Chondrocyte (in vitro differentiated cells): ENCODE measurements at places on chromosomes 12 and 14. TPM values are rescaled to one million over a fixed set of nuclear protein-coding genes. Genes with fewer than 3 reads are reported as not detected.

GRCh38 chr12:89703768-89704167 is 4.9 kb downstream of the ATP2B1 start:
- DNase-seq = no peak
- peaks cover 40% of the 10 kb centered on the region for H3K4me1 ChIP-seq
- H3K36me3 ChIP-seq = peaks cover 1% of the 10 kb centered on the region
- H3K27ac ChIP-seq = no peak overlapping the region

DNA sequence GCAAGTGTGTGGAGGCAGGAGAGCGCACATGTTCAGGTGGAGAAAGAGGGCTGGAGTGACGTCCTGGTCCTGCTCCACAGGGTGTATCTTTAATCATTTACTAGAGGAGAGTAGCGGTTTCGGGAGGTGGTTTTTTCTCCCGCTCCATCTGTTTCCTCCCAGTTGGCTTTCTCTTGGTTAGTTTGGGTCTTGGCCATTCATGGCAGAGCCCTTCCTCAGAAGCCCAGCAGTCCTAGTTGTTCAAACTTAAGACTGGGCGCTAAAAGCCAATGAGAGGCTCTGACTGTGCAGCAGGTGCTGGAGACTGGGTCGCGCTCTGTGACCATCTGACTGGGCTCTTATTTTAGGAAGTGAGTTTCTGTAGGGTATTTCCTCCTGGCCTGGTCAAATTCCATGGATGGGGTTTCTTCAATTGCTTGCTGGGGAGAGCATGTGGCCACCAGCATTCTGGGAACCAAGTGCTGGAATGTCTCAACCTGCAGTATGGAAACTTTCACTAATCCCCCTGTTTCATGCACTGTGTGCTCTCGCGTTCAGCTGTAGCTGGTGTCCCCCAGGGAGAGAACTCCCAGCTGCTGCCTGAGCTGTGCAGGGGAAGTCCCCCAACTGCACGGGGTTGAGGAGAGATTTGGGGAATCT is 27.4 kb upstream of the TSPAN9 start:
- peaks cover 1% of the 10 kb centered on the region for H3K36me3 ChIP-seq
- H3K27ac ChIP-seq = no peak overlapping the region
- peaks cover 2% of the 10 kb centered on the region for H3K27me3 ChIP-seq
- no peak overlapping the region for H3K4me3 ChIP-seq

GRCh38 chr12:95963096-95963495 is 20.0 kb downstream of the AMDHD1 start:
- H3K4me1 ChIP-seq = peaks cover 4% of the 10 kb centered on the region
- H3K27ac ChIP-seq = no peak overlapping the region
- no peaks in the 10 kb centered on the region for H3K36me3 ChIP-seq

DNA sequence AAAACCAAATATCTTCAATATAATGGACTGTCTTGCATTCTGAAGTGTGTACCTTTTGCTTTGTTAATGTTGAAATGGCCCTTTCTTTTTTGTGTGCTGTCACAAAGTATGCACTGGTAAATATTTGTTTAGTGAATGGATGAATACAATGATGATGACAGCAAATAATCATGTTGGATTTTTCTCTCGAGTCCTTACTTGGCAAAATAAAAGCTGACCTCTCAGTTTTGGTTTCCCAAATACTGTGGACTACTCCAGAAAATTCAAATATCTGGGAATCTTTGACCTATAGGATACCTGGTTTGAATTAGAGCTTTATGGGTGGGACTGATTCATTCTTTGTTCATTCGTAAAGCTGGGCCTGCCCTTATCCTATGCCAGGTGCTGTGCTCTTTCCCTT is 5.5 kb downstream of the UBE3B start:
- no peak for DNase-seq
- H3K36me3 ChIP-seq = peaks cover 21% of the 10 kb centered on the region
- no peaks in the 10 kb centered on the region for H3K27me3 ChIP-seq
- H3K27ac ChIP-seq = no peak overlapping the region
- peaks cover 16% of the 10 kb centered on the region for H3K4me1 ChIP-seq
- no peak overlapping the region for H3K4me3 ChIP-seq

- peak overlapping the region; percentile 34 for H3K27ac ChIP-seq
- H3K4me1 ChIP-seq = peaks cover 45% of the 10 kb centered on the region
- peak overlapping the region; percentile 71 for H3K4me3 ChIP-seq
Measured at GRCh38 chr14:20632831-20633691, 8.4 kb downstream of the OR6S1 start.

DNA sequence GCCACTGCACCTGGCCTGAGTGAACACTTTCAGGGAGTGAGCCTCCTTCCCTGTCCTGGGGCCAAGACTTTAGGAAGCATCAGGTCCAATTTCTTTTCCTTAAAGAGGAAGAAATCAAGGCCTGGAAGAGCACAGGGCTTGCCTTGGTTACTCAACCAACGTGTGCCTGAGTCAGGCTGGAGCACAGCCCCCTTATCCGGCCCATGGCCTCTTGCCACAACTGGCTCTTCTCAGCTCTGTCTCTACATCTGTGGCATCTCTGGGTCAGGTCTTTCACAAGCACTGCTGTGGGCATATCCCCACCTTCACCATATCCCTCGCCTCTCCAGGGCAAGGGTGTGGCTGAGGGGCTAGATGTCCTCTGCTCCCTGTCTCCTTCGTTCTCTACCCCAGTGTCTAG is 6.8 kb downstream of the MYH6 start:
- no peaks in the 10 kb centered on the region for H3K4me1 ChIP-seq
- H3K36me3 ChIP-seq = no peaks in the 10 kb centered on the region
- H3K27ac ChIP-seq = no peak overlapping the region
- peaks cover 39% of the 10 kb centered on the region for H3K27me3 ChIP-seq

- H3K36me3 ChIP-seq = peaks cover 2% of the 10 kb centered on the region
- H3K27ac ChIP-seq = no peak overlapping the region
- no peaks in the 10 kb centered on the region for H3K27me3 ChIP-seq
- no peak overlapping the region for H3K4me3 ChIP-seq
- H3K4me1 ChIP-seq = peaks cover 7% of the 10 kb centered on the region
Measured at GRCh38 chr14:60768602-60769001, 34.0 kb downstream of the MNAT1 start.

DNA sequence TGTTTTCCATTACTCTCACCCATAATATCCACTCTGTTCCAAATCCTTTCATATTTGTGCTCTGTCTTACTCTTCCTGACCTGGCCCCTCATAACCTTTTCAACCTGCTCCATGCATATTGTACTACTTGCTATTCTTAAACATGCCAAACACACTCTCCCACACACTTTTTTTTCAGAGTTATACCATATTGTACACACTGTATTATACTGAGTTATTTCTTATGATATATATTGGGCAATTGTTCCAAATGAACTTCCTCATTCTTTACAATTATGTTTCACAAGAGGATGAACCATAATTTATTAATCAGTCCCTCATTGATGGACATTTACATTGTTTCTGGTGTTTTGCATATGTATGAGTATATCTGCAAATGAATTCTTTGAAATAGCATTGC is 18.5 kb downstream of the ATL1 start:
- H3K36me3 ChIP-seq = no peaks in the 10 kb centered on the region
- no peak overlapping the region for H3K4me3 ChIP-seq
- no peak for DNase-seq
- no peak overlapping the region for H3K27ac ChIP-seq
- H3K4me1 ChIP-seq = no peaks in the 10 kb centered on the region

- DNase-seq = no peak
- H3K27ac ChIP-seq = no peak overlapping the region
- no peaks in the 10 kb centered on the region for H3K27me3 ChIP-seq
- no peaks in the 10 kb centered on the region for H3K36me3 ChIP-seq
- no peak overlapping the region for H3K4me3 ChIP-seq
Measured at GRCh38 chr12:129325566-129325965, 472.3 kb downstream of the GLT1D1 start.

- no peak for DNase-seq
- H3K27me3 ChIP-seq = peaks cover 7% of the 10 kb centered on the region
- H3K36me3 ChIP-seq = no peaks in the 10 kb centered on the region
Measured at GRCh38 chr12:68163560-68164081, 4.1 kb upstream of the IFNG start.

DNA sequence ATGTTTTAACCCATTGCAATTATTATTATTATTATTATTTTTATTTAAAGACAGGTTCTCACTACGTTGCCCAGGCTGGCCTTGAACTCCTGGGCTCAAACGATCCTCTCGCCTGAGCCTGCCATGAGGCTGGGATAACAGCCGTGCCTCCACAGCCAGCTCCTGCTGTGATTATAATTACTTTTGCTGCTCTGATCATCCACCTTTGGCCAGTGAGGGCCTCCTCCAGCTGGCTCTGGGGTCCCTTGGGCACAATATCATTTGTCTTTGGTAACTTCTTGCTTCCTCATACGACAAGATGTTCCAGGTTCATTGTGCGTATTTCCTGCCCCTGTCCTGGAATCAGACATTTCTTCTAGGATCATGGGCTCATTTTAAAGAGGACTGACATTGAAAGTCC is 28.4 kb downstream of the LRTM2 start:
- no peak overlapping the region for H3K27ac ChIP-seq
- no peak overlapping the region for H3K4me3 ChIP-seq
- peaks cover 34% of the 10 kb centered on the region for H3K4me1 ChIP-seq

GRCh38 chr14:36192530-36192929 is 16.0 kb upstream of the PTCSC3 start:
- no peak overlapping the region for H3K27ac ChIP-seq
- no peak overlapping the region for H3K4me3 ChIP-seq
- peaks cover 6% of the 10 kb centered on the region for H3K27me3 ChIP-seq
- DNase-seq = no peak

DNA sequence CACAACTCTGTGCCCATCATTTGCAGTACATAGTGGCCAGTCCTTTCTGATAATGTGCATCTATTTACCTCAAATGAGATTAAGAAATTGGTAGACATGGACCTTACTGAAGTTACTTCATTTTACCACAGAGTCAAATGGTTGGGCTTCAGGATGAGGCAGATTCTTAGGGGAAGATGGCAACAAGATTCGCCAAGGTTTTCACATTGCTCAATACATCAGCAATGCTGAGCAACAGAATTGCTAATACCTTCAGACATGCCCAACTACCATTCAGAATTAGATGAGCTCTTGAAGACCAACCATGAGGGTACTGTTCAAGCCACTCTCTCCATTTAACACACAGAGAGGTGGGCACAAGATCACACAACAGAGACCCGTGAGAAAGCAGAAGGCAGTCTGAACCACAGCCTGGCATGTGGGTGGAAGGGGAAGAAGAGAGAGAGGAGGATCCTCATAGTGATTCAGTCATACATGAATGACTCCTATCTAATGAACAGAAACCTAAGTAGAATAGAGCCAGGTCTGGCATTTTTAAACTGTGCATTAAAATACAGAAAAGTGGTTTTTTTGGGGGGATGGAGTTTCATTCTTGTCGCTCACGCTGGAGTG is 28.5 kb downstream of the CPM start:
- no peak overlapping the region for H3K4me3 ChIP-seq
- peaks cover 7% of the 10 kb centered on the region for H3K27me3 ChIP-seq

DNA sequence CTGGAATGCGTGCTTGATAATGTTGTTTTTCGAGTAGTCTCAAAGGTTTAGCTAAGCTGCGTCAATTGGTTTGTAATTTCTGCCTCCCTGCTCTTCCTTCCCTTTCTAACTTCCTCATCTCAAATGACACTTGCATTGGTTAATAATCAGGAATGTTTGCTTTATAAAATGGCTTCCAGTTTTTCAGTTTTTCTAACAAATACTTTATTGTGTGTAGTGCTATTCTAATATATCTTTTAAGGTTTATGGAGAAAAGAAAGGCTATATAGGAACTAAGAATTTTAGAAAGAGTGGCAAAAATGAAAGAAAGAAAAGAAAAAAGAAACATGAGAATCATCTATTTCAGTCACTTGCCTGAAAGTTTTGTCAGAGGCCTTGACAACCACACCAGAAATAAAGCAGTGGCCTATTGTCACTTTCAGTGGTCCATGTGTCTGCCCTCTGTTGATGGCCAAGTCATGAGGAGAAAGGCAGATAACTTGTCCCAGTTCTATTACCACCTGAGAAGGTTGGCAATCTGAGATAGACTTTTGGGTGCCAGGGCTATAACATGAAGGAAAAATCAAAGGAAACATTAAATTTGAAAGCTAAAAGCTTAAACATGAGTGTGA is 221.9 kb upstream of the KITLG start:
- H3K36me3 ChIP-seq = no peaks in the 10 kb centered on the region
- no peak overlapping the region for H3K4me3 ChIP-seq
- no peak for DNase-seq
- no peaks in the 10 kb centered on the region for H3K27me3 ChIP-seq
- H3K27ac ChIP-seq = no peak overlapping the region

- H3K36me3 ChIP-seq = no peaks in the 10 kb centered on the region
- no peak overlapping the region for H3K27ac ChIP-seq
- H3K27me3 ChIP-seq = peaks cover 6% of the 10 kb centered on the region
- DNase-seq = no peak
Measured at GRCh38 chr14:99681832-99682148, 2.3 kb upstream of the CYP46A1 start.

DNA sequence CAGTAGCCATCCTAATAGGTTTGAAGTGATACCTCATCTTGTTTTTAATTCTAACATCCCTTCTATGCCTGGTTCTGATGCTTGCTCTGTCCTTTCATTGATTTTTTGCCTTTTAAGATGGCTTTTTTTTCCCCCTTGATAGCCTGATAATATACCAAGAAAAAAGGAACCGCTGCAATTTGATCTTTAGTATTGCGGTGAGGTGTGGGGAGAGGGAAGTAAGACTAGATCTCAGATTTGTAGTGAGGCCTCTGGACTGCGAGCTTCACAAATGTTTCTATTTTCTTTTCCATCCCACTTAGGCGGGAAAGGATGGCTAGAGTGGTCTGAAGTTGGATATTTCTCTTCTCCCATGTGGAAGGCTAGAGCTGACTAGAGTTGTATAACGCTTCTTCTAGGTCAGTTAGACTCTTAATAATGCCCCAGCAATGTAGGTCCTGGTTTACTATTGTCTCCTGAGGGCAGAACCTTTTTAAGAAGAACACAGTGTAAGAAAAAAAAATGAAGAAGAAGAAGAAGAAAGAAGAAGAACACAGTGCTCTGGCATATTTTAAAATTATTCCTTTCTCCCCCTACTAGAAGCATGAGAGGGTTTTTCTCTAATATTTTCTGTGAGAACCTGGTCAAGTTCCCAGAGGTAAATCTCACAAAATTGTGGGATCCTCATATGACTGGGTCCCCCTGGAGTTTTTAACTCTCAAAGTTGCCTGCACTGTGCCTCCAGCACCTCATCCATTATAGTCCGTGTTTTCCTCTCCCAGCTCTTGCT is 11.9 kb upstream of the KLRB1 start:
- DNase-seq = no peak
- H3K27me3 ChIP-seq = no peaks in the 10 kb centered on the region
- no peaks in the 10 kb centered on the region for H3K4me1 ChIP-seq
- H3K4me3 ChIP-seq = no peak overlapping the region
- H3K27ac ChIP-seq = no peak overlapping the region

- no peak overlapping the region for H3K27ac ChIP-seq
- no peak for DNase-seq
- H3K4me1 ChIP-seq = no peaks in the 10 kb centered on the region
- H3K36me3 ChIP-seq = no peaks in the 10 kb centered on the region
- no peak overlapping the region for H3K4me3 ChIP-seq
Measured at GRCh38 chr12:74499192-74499591, 38.4 kb upstream of the ATXN7L3B start.

MIPOL1 gene
- total RNA-seq = 9.8 to 14.5 TPM (median 11.6 TPM) in 3 replicates

LMO3 gene
- total RNA-seq = 0.31 to 0.57 TPM in 2 of 3 replicates, not detected in the other

BCL11B gene
- total RNA-seq = 0.10 to 0.23 TPM (median 0.17 TPM) in 3 replicates

PTPRR gene
- total RNA-seq = 0.12 to 0.26 TPM in 2 of 3 replicates, not detected in the other

CYP27B1 gene
- total RNA-seq = 2.1 to 3.2 TPM (median 2.3 TPM) in 3 replicates

CELA1 gene
- total RNA-seq = not detected in 3 replicates

FGF23 gene
- total RNA-seq = not detected in 3 replicates
